ENCODE measurements at places on chromosomes 3 and 15.

GRCh38 chr3:181458857-181459256 lies 252.9 kb upstream of the SOX2 start:
- no peak for DNase-seq

DNA sequence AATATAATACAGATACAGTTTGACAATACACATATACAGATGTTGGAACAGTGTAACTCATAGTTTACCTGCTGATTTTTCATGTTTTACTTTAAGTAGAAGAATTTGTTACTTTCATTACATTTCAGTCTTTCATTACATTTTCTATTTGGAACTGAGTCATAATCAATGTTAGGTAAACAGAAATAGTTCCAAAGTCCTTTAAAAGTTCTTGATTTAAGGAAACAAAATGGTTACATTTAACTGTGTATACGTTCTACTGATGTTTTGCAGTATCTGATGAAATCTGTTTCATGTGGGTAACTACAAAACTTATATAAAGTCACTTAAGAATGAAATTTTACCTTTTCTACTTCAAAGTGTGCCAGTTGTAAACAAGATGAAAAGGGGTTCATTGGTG lies 721.2 kb downstream of the NAALADL2 start:
- no peak for DNase-seq

DNA sequence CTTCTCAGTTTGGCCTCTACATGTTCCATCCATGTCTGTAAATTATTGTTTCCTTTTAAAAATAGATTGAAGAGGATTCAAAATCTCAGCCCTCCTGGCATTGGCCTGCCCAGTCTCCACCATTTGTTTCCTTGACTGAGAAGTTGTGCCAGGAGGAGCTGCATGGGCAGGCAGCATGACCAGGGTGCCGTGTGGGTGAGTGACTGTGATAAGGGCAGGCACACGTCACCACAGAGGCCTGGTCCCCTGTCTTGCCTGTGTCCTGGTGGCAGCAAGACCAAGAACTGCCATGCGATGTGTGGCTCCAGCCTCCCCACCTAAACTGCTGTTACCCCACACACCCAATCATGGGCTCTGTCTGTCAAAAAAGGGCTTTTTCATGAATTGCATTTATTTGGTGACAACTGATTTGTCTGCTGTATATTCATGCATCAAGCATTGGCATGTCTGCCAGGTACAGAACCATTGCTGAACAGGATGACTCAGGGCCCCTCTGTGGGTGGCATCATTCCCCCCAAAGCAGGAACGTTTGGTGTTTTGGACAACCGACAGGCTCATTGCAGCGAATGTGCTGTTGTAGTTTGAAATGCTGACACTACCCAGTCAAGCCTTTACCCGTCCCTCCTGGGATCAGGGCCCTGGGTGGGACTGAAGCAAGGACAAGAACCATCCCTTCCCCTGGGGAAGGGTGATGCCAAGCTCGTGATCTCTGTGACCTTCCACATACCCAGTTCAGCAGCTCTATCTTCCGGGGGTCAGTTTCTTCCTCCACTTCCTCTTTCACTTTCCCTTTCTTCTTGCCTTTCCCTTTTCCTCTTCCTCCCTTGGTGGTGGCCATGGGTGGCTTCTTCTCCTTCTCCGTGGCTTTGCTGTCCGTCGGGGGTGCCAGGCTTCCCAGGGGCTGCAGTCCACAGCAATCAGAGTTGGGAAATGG lies 51.6 kb downstream of the TRPM1 start:
- peak; percentile 64 for DNase-seq

- DNase-seq = peak; percentile 74
These were observed 187.9 kb downstream of the OPA1 start for GRCh38 chr3:193780810-193781478.

GRCh38 chr3:37056826-37057225 lies 63.5 kb downstream of the MLH1 start:
- DNase-seq = no peak

DNA sequence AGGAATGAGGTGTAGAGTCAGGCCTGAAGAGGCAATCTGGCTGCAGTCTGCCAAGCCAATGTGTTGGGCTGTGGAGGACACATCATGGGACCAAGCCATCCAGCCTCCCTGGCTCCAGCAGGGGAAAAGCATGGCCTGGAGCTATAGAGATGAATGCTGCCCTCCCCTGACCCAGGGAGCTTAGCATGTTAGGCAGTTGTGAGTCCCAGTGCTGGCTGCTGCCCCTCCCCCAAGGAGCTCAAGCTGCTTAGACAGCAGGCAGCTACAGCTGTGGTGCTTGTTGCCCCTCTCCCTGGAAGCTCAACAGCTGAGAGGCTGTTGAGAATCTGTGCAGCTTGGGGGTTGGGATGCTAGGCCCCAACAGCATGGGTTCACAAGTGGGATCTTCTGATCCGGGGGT lies 85.6 kb upstream of the DNAJC19 start:
- no peak for DNase-seq

GRCh38 chr3:77191014-77191413 lies 151.1 kb downstream of the ROBO2 start:
- DNase-seq = no peak

- no peak for DNase-seq
These were observed 563 bp downstream of the PXYLP1 start for GRCh38 chr3:141231952-141232823.

DNA sequence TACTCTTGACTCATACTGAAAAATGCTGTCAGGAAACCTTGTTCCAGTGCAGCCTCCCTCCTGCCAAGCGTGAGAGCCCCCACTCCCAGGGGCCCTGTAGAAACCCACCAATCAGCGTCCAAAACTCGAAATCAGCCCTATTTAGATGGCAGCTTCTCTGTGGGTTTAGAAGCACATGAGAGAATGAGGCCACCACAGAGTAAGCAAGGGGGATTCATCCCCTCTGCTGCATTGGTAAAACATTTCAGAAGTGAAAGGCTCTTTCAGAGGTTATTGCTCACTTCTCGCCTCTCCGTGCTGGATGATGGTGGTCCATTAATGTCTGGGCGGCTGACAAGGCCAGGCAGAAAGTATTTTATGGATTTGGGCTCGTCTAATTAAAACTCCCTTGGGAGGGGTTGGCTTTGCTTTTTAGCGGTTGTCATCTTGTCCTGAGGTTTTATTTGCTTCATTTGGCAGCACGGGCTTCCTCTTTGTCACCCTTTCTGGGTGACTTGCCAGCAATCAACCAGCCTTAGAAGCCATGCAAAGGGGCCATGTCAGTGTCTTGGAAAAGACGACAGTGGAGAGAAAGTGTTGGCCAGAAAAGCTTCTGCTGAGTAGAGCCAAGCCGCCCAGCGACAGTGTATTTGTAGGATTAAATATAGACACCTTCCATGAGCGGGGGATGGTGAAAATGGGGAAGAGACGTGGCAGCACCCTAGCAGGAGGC lies 145.5 kb downstream of the ATP10A start:
- no peak for DNase-seq

DNA sequence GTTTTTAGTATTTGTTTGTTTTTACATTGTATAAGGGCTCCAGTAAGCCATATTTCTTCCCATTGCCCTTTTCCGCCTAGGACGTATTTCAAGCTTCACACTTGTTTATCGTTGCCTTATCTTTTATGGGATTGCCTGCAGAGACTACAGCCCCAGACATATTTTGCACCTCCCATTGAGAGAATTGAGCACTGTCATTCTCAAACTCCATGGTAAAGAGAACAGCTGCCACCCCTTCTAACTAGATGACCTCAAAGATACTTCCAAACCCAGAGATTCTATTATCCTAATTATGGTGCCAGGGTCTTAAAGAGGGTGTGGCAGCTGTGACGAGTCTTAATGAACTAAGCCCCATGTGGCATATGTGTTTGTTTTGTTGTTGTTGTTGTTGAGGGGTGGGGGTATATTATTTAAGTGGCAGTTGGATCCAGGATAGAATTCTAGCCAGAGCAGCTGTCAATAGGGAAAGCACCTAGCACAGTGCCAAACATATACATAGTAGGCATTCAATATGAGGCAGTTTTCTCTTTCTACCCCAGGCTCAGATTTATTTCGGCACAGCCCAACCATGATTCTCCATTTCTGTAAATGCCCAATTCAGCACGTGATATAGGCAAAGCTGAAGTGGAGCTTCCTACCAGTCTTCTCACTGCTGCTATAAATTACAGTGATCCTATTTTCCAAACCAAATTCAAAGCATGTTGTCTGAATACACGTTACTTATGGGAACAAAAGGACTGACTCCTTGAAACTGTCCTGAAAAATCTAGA lies 932 bp upstream of the TP53BP1 start:
- no peak for DNase-seq

- DNase-seq = no peak
These were observed 292.2 kb downstream of the NR2F2 start for GRCh38 chr15:96622714-96623113.

- no peak for DNase-seq
These were observed 75.9 kb downstream of the ZBTB20 start for GRCh38 chr3:115071166-115071565.

- no peak for DNase-seq
These were observed 16.9 kb downstream of the ITGA11 start for GRCh38 chr15:68415061-68415460.

DNA sequence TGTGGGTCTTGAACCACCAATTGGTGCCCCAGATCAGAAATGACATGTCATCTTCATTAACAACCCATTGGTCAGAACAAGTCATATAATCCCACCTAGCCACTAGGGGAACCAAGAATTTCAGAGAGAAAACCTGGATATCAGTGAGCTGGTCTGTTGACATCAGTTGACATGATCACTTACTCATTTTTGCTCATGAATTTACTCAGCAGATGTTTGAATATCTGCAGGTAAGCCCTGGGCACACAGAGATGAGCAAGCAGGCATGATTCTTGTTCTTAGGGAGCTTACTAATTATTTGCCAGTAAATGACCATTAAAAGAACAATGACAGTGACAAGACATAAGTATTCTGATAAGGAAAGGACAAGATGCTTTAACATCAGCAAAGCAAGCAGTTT lies 64.3 kb upstream of the PLCL2 start:
- DNase-seq = no peak

DNA sequence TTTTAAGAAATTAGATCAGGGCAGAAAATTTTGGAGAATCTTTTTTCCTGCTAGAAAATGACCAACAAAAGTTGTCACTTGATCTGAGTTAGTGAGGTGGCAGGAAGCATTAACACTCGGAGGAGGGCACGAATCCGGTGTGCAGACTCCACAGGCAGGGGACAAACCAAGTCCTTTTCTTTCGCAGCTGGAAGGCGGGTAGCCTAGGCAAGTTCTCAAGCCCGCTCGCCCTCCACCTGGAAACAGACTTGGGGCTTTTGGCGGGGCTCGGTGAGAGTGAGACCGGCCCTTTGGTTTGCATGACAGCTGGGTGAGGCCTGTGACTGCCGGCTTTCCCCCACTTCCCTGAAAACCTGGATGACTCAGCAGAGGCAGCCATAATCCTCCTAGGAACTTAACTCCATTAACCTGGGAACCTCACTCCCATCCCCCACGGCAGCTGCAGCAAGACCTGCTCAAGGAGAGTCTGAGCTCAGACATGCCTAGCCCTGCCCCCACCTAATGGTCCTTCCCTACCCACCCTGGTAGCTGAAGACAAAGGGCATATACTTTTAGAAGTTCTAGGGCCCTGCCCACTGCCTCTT lies 134.8 kb downstream of the MFSD1 start:
- no peak for DNase-seq

DNA sequence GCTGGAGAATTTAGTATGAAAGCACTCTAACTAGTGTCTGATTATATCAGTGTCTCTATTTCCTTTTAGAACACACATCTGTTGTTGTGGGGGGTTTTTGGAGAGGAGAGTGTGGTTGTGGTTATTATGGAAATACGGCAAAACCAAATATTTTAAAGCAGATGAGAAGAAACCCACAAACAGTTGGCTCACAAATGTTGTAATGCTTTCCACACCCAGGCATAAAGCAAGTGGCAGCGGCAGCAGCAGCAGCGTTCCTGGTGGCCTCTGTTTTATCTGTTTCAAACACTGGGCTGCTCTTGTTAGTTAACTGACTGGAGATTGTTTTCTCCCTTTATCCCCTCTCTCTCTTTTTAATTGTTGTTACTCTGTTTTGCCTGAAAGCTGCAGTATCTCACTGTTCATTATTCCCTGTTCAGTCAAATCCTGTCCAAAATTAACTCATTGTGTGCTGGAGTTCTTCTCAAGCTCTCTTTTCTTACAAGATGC lies 1045.5 kb upstream of the NR2F2 start:
- no peak for DNase-seq

- DNase-seq = no peak
These were observed 287.0 kb downstream of the FAM43A start for GRCh38 chr3:194972641-194973040.

- DNase-seq = peak; percentile 78
These were observed 61.2 kb upstream of the LRTM1 start for GRCh38 chr3:54988838-54989630.

GRCh38 chr15:84598250-84598649 lies 2.6 kb upstream of the ZSCAN2 start:
- DNase-seq = peak; percentile 87

DNA sequence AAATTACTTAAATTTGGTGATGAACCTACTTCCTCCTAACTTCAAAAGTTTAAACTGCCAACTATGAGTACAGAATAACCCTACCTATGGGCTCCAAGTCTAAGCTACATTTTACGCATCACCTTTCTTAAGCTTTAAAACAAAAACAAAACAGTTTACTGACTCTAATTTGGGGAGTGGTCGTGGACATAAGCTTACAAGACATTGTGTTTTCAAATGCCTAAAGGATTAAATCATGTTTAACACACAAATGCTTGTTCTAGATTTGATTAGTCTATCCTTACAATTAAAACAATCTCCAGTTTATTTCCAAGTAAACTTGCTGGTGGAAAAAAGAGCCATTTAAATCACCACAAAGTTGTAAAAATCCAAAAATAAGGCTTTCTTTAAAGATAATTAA lies 62.2 kb downstream of the UACA start:
- no peak for DNase-seq

GRCh38 chr3:187694801-187695200 lies 7.6 kb downstream of the RTP2 start:
- DNase-seq = no peak

DNA sequence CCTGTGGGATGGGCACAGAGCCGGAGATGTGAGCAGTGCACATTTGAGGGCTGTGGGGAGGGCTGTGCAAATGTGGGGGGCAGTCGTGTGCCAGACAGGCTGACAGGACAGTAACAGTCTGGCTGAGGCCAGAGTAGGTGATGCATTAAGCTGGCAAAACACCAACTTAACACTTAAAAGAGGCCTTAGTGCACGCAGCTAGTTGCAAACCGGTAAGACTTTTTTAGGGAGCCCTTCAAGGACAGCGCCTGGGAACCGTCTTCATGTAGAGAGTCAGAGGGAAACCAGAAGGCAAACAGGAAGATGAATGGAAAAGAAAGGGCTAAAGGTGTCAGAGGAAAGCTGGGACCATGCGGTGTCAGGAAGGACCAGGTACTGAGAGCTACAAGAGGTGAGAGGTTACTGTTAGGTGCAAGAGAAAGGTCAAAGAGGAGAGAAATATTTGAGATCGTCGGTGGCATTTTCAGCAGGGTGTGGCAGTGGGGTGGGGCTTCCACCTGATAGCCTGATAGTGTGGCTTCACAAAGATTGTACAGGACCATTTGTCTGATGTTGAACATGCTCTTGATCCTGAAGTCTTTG lies 30.0 kb upstream of the CHD2 start:
- DNase-seq = no peak
